ENCODE measurements at places on chromosomes 12 and 14.

- DNase-seq, result no peak
Observed at GRCh38 chr12:58487678-58488161, 432.6 kb downstream of the LRIG3 start.

DNA sequence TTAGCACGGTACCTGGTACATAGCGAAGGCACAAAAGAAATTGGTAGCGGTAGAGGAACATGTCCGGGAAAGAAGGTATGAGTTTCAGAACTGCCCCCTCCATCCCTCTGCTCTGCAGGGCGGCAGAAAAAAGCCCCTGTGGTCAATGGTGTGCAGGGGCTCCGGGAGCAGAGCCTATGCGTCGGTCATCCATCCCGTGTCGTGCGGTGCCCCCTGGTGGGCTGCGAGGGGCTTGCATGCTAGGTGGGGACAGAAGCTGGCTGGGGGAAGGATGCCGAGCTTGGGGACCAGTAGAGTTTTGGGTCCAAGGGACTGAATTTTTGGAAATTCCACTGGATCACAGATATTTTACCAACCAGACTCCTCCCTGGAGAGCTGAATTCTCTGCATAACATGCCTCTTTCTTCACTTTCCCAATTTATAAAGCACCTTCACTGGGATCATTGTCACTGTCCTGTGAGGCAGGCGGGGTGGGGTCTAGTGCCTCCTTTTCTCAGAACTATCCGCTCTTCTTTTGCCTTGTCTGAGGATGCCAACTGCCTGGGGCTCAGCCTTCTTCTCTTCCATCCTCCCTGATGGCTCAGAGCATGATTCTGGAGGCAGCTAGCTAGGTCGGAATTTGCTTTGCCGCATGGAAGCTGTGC, 148.7 kb downstream of the SMOC1 start:
- DNase-seq, result peak; percentile 56

DNA sequence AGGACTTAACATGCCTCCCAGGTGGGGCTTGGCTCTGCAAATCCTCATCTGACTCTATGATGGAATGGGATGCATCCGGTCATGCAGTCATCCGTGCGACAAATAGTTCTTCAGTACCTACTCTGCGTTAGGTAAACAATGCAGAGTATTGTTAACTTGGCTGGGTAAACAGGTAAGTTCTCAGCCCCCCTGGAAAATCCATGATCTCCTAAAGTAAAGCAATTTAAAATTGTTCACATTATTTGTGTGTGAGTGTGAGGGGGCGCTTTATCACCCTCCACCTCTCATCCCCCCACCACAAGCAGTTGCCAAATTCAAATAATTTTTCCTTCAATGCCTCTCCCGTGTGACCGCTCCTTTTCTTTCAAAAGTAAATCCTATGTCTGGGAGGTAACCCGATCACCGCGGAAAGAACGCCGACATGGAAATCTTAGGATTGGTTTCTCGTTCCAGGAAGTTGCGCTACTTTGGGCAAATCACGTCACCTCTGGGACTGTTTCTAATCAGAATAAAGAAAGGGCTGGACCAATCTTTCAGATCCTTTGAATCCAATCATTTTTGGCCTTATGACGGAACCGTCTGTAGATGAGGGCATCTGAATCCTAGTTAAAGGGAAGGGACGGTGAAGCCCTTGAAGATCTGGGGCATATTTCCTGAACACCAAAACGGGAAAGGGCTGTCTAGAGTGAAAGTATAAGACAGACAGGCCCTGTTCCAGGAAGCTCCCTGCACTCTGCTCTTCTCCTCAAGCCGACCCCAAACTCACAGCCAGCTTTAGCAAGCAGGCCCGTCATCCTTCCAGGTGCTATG, 44.0 kb upstream of the SINHCAF start:
- no peak for DNase-seq

GRCh38 chr12:53624956-53625355, 1.2 kb downstream of the ATF7 start:
- no peak for DNase-seq

GRCh38 chr12:108580531-108580930, 17.4 kb downstream of the TMEM119 start:
- no peak for DNase-seq

Measured in nucleus accumbens (tissue), 56 donors.